ENCODE measurements at places on chromosomes 6 and 20.
A peak's percentile ranks its signal among the peaks of the same experiment; 100 is the strongest.

DNA sequence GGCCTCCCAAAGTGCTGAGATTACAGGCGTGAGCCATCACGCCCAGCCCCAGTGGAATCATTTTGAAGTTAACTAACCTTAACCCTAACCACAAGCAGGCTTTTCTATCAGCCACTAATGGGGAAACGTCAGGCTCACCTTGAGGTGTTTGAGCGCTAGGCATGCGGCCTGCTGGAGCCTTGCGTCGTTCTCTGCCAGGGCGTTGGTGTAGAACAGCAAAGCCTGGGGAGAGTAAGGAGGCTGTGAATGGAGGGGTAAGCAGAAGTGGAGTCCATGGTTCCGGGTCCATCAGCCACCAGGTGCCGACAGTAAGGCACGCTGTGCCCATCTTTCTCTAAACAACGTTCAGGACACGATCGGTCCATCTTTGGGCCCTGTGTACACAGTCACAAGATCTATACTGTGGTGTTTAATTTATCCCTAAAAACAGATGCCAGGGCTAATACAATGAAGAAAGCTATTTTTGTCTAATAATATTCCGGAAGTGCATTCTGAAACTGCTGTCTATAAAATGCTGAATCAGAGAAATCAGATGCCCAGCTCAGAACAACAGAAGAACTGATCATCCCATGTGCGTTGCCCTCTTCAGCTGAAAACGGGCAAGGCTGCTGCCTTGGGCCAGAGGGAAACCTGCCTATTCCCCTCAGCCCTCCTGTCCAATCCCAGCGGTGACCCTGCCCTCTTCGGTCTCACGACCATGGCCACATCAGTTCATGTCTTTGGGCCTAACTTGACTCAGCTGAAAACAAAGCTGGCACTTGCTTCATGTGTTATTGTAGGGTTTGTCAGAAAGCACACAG lies 79.6 kb downstream of the PTPN1 start:
- no peak for DNase-seq

DNA sequence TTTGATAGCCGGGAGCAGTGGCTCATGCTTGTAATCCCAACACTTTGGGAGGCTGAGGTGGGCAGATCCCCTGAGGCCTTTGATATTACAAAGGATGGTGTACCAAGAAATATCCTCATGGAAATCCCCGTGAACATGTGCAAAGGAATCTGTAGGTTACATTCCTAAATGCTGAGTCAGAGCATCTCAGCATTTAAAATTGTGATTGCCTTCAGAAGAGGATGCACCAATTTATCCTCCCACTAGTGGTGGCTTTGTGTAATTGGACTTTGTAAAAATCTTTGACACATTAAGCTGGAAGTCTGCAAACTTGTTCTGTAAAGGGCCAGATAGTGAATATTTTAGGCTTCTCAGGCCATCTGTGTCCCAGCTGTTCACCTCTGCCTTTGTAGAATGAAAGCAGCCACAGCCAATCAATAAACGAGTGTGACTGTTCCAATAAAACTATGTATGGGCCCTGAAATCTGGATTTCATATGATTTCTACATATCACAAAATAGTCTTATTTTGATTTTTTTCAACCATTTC lies 11.8 kb downstream of the TMEM14B start:
- DNase-seq, result no peak

- no peak for DNase-seq
Observed at GRCh38 chr20:15069355-15069754, 731.9 kb upstream of the FLRT3 start.

DNA sequence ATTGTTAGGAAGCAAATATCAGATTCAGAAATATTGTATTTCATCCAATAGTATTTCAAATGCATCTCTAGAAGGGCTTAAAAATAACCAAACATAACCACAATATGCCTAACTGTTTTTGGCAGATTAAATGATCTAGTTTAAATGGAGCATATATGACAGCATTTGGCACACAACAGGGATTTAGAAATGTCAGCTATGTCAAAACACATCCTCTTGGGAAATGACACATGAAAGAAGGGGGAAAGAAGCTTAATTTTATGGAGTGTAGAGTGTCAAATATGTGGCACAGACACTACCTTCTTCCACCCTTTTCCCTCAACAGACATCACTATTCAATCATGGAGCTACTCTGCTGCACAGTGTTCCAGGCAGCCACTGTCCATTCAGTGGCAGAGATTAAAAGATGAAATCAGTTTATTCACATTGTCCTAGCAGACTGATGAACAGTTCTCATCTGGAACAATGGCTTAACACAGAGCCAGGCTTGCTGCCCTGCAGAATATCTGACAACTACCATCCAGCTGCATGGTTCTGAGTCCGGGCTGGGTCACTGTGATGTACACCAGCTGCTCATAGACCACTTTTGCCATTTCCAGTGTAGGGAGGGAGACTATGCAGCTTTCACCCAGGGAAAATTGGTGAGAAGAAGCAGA lies 349.8 kb downstream of the DHX35 start:
- DNase-seq, result no peak

- DNase-seq, result no peak
Observed at GRCh38 chr6:82690283-82690682, 326.7 kb downstream of the TPBG start.

- peak; percentile 36 for DNase-seq
Observed at GRCh38 chr6:26187981-26188635, 100.9 kb downstream of the HFE start.

GRCh38 chr20:43914311-43915210 lies at the start of gene TOX2:
TSS of gene TOX2 (plus strand) at chr20:43914852. CDS start at chr20:43914892, 40 bp downstream.
- DNase-seq, result peak; percentile 39

DNA sequence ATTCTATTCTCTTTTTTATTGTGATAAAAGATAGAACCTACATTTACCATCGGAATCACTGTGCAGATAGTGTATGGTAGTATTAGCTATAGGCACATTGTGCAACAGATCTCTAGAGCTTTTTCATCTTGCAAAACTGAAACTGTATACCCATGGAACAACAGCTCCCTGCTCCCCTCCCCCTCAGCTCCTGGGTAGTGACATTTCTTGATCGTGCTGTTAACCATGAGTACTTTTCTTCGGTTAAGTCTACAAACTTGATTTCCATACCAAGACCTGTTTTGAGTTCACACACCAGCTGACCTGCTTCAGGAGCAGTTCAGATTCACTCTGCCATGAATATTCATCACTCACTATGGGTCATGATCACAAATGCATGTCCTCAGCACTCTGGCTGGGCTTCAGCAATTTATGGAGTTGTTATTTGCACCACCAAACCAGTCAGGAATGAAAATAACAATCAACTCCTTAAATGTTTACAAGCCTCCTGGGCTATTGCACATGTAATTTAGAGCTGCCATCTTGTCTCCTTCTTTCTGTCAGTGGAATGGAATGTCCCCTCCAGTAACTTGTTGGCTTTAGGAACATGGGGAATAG lies 32.8 kb downstream of the PRDM1 start:
- no peak for DNase-seq
